ENCODE measurements at places on chromosomes 7 and 10. TPM values are rescaled to one million over a fixed set of nuclear protein-coding genes. Genes with fewer than 3 reads are reported as not detected.

DNA sequence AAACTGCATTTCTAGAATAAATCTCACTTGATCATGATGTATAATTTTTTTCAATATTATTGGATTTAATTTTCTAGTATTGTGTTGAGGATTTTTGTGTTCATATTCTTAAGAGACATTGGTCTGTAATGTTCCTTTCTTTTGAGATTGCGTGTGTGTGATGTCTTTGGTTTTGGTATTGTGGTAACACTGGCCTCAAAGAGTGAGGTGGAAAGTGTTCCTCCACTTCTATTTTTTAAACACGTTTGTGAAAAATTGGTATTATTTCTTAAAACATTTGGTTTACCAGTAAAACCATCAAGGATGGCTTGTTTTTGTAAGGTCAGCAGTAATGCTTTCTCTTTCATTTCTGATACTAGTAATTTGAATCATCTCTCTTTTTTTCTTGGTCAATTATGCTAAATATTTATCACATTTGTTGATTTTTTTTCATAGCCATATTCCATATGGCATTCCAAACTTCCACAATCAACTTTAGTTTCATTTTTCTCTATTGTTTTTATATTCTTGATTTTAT is 290.2 kb upstream of the CDC14C start:
- DNase-seq, result no peak

GRCh38 chr10:18157881-18158280 is 17.7 kb downstream of the CACNB2 start:
- no peak for DNase-seq

DNA sequence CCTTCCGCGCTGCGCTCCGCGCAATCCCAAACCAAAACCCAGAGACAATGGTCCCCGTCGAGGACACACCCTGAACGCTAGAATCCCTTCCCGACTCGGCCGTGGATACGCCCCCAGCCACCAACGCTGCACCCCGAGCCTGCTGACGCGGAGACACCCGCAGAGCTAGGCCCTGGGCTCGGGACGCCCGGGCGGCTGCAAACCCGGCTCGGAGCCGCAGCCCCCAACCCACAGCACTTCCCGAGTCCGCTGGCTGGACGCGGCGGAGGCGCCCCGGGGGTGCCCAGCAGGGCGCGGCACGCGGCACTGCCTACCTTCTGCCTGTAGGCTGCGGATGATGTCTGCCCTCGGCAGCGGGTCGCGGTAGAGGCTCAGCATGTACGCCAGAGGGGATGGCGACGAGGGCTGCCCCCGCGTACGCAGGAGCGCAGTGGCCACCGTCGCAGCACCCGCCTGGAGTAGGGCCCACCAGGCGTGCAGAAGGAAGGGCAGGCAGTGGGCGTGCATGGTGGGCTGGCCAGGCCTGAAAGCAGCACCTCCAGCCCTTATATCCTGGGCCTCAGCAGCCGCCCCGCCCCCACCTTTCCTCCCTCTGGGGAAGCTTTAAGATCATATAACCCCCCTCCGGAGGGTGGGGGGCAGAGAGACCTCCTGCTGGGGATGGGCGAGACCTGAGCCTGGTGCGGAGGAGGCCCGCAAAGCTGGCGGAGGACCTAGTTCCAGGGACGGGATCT is at the start of gene NODAL:
Gene NODAL (minus strand): TSS at position 521 of the 734 bp plus-strand sequence. CDS start 14 bp downstream, at position 507.
- no peak for DNase-seq

Gene RASA4B
- polyA plus RNA-seq, result 35.9 TPM
